H1 (cell line): ENCODE measurements at places on chromosomes 1 and 21.

DNA sequence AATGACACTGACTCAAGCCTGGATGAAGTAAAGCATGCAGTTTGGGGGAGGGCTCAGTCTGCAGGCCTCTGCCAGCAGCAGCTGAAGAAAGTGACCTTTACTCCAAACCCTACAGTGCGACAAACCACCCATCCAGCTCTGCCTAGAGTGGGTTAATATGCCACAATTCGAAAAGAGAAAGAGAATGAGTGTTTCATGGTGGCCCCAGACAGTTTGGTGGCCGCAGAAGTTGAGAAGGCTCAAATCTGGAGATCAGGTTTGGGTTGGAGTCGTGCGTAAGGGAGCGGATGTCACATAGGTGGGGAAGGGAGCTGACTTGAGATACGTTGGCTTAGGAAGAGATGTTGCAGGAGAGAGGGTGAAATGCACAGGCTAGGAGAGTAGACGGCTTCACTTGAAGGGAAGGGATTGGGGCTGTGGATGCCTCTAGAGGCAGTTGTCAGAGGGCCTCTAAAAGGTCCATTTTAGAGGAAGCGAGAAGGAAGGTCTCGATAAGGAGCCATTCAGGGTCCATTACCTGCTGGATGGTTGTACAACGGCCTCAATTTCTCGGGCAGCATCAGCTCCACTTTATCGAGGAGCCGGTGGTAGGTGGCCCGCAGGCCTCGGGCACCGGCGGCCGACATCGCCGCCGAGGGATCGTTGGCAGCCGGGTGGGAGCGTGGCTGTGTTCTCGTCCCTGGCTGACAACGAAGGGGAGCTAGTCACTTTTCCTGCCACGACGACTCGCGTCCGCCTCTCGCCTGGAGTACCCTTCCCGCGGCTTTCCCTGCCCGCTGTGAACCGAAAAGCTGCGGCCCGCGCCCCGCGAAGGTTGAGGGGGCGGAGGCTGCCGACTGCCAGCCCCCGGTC is 1.0 kb upstream of the DCAF6 start:
- DNase-seq = peak; percentile 57

GRCh38 chr21:33496345-33496744 is 4.8 kb upstream of the DNAJC28 start:
- DNase-seq = peak; percentile 53

DNA sequence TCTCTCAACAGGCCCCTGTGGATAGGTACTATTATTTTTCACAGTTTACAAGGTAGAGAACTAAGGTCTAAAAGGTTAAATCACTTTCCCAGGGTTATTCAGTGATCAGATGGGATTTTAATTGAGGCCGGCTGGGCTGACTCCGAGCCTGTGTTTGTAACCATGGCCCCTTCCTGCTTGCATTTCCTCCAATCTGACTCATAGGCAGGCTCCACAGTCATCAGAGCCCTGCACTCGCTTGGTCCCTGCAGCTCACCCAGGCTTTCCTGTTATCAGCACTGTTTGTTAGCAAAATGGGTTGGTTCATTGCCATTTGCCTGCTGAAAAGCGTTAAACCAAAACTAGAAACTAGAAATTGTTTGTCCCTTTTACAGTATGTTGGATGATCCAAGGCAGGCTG is 41.4 kb upstream of the LMX1A start:
- DNase-seq = no peak

- no peak for DNase-seq
Observed at GRCh38 chr1:203794764-203795440, 521 bp upstream of the ZBED6 start.

DNA sequence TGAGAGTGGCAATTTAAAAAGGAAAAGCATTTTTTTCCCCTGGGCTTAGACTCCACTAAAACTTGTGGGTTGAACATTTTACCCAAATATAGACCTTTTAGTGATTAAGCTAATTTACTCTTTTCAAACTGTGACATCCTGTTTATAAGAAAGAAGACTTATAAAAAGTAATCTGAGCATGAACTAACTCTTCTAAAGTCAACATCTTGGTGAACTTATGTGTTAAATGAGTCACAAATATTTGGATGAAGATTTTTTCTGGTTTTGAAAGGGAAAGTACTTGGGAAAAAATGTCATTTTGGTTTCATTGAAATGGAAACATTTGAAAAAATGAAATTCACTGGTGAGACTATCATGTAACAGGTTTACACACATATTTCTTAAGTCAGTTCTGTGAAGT is 109.8 kb downstream of the KCNK2 start:
- DNase-seq = no peak

DNA sequence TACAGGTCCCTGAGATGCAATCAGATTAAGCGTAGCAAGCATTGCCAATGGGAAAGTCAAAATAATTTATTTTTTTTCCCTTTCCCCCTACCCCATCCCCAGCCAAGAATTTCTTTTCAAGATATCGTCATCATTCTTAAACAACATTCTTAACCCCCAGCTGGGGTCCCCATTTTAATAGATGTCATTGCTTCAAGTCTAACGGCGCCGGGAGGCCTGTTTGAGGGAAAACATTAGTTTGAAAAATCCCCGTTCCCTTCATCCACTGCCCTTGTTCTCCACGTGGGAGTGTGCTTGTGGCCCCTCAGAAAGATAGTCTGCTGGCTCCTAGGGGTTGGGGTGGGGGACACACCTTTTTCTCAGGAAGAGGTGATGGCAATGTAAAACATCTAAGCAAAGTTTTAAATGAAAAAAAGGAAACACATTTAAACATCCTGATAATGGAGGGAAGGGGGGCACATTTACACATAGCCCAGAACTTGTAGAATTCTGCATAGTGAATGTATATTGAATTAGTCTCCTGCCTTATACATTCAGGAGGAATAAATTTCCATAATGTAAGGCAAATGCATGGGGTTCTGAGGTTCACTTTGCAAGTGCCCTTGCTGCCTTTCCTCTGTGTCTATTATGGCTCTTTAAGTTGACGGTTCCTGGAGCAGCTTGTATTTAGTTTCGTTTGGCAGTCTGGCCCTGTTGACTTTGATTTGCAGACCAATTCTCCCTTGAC is 6.8 kb downstream of the TRNP1 start:
- no peak for DNase-seq

DNA sequence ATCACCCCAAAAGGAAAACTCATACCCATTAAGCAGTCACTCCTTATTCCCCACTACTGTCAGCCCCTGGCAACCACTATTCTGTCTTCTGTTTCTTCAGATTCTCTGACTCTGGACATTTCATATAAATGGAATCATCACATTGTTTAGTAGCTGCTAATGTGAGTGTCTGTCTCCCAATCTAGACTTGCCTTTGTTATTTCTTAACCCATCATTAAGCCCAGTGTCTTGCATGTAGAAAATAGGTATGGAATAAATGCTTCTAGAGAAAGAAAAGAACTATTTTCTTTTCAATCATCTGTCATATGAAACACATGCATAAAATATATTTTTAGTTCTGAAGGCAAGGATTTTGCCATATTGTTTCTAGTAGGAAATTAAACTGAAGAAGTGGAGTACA is 610.0 kb downstream of the PLPP3 start:
- DNase-seq = no peak

DNA sequence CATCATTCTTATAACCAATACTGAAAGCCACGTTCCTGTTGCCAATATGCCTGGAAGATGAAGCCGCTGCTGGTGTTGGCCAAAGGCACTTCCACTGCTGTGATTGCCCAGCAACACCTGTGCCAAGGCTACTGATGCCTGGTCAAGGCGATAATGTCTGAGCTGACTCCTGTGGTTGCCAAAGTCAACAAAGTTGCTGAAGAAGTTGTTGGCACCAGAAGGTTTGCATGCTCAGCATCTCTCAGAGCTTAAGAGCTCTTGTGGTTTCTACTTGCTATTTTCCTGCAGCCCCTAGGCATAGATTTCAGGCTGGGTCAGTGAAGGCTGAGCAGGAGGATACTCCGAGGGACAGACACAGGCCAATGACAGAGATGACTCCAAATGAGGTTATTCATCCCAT is 63.4 kb upstream of the RAB3GAP2 start:
- no peak for DNase-seq

- DNase-seq = no peak
Observed at GRCh38 chr21:27475363-27475955, 508.6 kb upstream of the ADAMTS5 start.

DNA sequence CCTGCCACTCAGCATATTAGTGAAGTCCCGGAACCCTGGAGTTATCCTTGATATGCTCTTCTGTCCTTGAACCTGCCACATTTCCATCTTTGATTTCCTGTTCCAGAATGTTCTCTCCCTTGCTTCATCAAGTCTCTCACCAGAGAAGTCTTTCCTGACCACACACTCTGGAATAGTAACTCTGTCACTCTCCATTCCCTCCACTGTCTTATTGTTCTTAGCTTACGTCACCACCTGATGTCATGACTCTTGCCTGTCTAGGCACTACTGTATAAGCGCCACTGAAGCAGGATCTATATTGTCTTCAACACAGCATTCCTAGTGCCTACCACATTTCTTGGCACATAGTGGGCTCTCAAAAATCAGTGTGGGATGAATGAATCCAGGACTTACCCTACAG is 65.4 kb upstream of the SMYD2 start:
- no peak for DNase-seq

DNA sequence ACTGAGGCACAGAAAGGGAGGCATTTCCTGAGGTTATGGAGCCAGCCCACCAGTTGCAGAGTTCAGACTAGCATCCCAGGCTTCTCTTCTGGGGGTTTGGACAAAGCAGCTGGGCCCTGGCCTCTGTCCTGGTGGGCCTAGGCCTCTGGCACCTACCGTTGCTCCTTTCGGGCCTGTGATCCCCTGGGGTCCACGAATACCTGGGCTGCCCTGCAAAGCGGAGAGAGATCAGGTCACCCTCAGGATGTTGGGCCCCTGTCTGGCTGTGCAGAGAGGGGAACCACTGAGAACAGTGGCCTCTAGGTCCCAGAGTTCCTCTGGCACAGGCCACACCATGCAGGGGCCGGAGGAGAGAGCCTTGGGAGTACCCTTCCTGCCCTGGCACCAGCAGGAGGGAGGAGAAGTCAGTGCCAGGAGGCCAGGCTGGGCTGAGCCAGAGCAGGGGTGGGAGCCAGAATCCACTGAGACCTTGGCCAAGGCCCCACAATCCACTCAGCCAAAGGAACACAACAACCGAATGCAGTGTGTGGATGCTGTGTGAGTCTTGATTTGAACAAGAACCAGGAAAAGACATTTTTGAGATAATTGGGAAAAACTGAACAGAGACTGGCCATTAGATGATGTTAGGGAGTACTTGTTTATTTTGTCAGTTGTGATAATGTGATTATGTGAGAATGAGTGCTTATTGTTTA is 8.9 kb downstream of the COL9A2 start:
- DNase-seq = no peak

DNA sequence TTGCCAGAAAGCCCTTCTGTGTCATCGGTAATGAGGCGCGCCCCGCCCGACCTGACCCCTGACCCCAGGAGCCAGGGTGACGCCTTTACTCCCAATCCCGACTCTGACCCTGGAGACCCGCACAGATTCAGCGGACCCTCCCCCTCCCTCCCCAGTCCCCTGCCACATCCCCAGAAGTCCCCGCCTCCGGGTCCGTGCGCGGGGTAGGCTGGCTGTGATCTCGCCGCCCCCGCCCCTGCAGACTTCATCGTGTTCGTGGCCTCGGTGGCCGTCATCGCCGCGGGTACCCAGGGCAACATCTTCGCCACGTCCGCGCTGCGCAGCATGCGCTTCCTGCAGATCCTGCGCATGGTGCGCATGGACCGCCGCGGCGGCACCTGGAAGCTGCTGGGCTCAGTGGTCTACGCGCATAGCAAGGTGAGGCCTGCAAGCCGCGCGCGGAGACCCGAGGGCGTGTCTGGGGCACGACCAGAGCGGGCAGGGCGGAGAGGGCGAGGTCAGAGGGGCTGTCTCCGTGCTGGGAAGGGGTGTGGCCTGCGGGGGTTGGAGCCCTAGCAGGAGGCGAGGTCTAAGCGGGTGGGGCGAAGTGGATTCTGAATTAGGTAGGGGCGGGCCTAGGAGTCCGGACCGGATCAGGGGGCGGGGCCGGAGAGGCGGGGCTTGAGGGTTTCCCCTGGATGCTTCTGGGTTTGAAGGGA is 34.8 kb downstream of the KCNQ4 start:
- peak; percentile 97 for DNase-seq

GRCh38 chr1:26831546-26832248 is 5.2 kb downstream of the ZDHHC18 start:
- DNase-seq = no peak

GRCh38 chr1:89276690-89277089 is 4.0 kb upstream of the GBP5 start:
- DNase-seq = no peak

DNA sequence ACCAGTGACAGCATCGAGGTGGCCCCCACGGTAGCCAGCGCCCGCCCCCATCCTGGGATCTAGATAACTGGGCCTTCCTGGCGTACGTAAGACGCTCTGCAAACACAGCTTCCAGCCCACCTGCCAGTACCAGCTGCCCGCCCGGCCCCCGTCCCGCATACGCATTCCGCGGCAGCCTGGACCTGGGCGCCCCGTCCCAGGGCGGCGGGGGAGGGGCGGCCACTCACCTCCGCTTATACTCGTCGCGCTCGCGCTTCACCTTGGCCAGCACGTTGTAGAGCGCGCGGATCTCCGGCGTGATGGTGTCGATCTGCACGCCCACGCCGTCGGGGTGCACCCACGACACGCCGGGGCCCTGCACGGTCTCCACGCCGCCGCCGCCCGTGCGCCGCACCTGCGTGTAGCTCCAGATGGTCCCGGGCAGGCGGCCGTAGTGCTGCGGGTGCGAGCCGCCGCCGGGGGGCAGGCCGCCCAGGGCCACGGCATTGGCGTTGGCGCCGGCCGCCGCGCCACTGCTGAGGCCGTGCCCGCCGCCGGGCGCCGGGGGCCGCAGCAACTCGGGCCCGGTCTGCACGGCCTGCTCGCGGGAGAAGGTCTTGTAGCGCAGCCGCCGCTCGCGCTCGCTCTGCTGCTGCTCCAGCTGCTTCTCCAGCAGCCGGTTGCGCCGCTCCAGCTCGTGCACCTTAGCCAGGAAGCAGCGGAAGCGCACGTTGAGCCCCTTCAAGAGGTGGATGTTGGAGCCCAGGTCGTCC is 859 bp downstream of the IFFO2 start:
- DNase-seq = no peak

DNA sequence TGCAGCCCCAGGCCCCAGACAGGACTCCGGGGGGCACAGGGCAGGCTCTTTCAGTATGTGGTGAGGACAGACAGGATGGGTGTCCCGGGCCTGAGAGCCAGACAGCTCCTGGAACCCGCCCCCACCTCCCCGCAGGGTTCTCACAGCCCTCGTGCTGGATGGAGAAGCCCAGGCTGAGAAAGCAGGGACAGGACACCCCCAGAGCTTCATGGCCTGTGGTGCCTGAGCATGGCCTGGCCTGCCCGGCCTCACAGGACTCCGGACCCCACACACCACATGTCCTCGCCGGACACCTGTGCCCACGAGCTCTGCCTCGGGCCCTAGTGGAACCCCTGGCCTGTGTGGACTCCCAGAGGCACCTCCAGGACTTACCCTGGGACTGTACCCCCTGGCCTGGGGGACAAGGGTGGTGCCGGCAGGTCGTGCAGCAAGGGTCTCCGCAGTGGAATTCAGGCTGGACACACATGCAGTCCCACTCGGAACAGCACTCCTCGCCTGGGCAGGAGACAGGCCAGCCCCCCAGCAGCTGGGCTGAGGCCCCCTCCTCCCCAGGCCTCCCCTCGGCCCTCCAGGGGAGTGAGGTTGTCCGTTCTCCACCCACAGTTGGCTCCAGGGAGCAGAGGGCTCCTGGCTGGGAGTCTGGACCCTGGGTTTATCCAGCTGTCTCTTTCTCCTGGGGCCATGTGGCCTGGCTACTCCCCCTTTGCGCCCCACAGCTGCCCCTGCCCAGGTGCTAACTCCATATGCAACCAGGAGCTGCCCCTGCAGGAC is 1.2 kb downstream of the TNFRSF18 start:
- no peak for DNase-seq
